AG20443 (cell line): ENCODE measurements at places on chromosomes 6 and 20.

DNA sequence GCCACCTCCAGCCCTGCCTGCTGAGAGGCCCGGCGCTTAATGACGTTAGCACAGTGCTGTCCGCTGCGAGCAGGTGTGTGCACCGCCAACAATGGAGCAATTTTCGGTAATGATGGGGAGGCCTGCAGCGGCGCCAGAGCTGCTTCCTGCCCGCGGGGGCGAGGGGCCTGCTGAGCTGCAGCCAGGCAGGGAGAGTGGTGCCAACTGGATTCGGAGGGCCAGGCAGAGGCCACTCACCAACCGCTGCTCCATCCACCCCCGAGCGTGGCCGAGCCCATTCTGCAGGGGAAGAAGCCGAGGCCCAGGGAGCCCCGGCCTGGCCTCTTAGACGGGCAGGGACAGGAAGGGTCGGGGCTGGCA lies 9.6 kb downstream of the HRH3 start:
- no peak for DNase-seq

DNA sequence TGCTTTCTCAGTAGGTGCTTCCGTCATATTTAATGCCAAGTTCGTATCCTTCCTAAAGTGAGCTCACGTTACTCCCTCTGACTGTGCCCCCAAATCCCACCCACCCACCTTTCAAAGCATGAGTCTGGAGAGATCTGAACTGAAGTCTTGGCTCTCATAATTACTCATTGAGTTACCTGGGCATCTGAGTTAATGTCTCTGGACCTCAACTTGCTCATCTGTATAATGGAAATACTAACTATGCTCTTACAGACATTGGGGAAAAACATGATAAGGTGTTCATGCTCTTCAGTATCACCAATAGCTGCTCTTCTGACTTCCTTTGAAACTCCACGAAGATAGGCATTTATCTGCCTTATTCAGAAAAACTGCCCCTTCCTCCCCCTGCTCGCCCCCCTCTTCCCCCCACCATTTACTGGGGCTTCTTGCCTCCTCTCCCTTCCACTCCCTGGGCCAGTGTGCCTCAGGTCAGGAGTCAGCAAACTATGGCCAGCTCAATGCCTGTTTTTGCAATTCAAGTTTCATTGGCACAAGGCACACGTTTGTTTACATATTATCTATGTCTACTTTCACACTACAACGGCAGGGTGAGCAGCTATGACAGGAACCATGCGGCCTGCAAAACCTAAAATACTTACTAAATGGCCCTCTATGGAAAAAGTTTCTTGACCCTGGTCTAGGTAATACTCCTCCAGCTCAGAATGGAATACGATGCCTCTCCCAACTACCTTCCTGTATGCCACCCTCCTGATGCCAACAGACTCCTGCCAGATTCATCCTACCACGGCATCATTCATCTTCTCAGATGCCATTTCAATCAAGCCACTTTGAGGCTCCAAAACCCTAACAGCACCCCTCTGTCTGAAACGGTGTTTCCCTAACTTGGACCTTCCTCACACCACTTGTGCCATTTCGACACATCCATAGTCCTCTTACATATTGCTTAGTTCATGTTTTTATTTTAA lies 138.7 kb downstream of the ZMYND8 start:
- no peak for DNase-seq

- DNase-seq, result no peak
Observed at GRCh38 chr20:40808936-40809335, 119.9 kb upstream of the MAFB start.

- DNase-seq, result no peak
Observed at GRCh38 chr20:58208944-58209343, 19.5 kb downstream of the ANKRD60 start.

DNA sequence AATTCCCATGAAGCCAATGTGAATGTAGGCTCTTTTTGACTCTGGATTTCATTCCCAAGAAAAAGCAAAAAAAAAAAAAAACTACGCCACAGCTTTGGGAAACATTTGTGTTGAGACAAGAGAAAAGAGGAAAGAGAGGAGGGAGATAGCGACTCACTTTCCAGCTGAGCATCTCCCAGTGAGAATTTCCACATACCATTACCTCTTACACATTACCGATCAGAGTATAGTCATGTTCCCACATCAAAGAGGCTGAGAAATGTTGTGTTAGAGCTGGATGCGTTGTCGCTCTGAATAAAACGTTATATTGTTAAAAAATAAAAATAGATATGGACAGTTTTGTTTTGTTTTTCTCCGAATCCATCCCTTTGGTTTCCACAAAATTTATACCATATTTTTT lies 1019.3 kb upstream of the ADGRB3 start:
- DNase-seq, result no peak

GRCh38 chr20:38414769-38415450 lies 20.2 kb downstream of the SNHG17 start:
- DNase-seq, result no peak

DNA sequence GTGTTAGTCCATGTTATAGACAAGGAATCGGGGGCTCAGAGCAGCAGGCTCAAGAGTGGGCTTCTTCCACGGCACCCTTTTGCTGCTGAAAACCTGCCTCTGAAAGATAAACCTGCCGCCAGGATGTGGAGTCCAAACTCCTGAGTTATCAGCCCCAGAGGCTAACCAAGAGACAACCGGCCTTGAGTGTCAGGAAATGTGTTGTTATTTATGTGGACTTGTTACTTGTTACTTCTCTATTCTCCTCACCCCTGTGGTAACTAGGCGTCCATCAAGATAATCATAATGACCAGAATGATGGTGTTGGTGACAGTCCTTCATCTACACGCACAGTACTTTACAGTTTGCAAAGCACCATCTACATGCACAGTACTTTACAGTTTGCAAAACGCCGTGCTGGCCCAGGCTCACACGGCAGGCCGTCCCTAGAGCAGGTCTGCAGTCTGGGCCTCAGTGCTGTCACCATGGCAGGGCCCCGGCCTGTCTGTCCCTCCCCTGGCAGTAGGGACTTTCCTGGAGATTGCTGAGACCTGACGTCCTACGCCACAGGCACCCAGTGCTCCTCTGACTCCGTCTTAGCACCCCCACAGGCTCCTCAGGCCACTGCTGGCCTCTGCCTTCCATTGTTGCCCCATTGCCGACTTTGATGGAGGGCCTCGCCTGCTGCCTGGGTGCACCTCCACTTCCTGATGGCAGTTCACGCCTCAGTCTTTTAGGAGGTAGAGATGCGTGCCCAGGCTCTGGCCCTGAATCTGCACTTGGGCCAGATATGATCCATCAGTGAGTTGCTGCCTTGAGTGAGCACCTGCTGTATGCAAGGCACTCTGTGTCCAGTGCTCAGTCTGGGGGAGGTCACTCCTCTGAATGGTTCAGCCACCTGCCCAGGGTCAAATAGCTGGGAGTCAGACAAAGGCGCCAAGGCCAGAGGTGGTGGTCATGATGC lies 9.1 kb upstream of the BPIFB4 start:
- DNase-seq, result no peak

- DNase-seq, result no peak
Observed at GRCh38 chr20:62694106-62694505, 14.5 kb upstream of the NTSR1 start.

GRCh38 chr6:98382246-98382645 lies 452.1 kb upstream of the POU3F2 start:
- DNase-seq, result no peak

GRCh38 chr20:54643761-54644160 lies 168.4 kb downstream of the DOK5 start:
- DNase-seq, result peak; percentile 68

GRCh38 chr6:152360034-152360433 lies 277.1 kb downstream of the SYNE1 start:
- no peak for DNase-seq

GRCh38 chr20:48538856-48539255 lies 288.9 kb downstream of the PREX1 start:
- DNase-seq, result no peak

DNA sequence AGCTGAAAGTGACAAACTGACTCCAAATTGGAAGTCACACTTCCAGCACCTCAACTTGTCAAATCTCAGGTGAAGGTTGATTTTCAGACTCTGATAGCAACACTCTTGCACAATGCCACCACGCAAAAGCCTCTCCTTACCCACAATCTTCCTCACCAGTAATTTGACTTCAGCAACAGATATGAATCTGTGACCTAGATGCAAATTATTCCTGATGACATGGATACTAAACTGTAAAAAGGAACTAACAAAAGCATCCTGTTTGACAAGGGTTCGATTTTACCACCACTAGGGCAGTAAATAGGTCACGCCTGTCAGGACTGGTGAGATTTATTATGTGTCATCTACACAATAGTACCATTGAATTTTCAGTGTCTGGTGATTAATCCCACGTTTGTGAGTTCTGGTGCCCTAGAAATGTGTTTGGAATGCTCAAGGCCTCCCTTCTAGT lies 134.4 kb upstream of the COL21A1 start:
- DNase-seq, result no peak

DNA sequence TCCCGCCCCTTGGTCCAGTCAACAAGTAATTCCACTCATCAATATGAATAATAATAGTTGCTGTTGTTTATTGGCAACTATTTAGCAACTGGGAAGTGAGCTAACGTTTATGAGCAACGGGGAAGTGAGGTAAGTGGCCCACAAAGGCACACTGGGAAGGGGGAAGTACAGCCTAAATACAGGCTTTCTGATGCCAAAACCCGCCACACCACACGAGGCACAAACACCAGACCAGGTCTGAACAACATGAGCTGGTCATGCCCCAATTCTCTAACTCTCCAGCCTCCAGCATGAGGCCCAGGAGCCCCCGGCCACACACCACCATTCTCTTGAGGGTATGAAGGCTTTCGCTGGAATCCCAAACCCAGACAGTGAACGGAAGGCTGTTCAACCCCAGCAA lies 50.8 kb downstream of the PREX1 start:
- DNase-seq, result no peak

GRCh38 chr6:21049572-21049971 lies 515.3 kb downstream of the CDKAL1 start:
- peak; percentile 11 for DNase-seq

- DNase-seq, result peak; percentile 75
Observed at GRCh38 chr6:2970753-2971419, 481 bp downstream of the SERPINB6 start.

GRCh38 chr6:84061174-84061573 lies 27.6 kb downstream of the MRAP2 start:
- DNase-seq, result peak; percentile 27

DNA sequence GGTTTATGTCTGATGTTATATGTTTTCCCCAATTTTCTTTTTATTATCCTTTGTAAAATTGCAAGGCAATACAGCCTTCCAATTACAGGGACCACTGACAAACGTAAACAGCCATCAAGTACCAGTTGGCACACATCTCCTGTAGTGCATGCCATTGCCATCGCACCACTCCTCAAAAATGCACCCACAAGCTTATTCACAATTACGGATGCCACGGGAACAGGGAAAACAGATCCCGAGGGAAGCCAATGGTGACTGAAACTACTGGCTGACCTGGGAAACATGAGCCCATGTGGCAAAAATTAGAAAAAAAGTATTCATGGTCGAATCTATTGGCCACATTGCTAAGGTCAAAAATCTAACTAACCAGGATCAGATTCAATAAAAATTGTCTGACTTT lies 395.2 kb downstream of the PAX1 start:
- DNase-seq, result no peak

GRCh38 chr6:16618962-16619361 lies 142.3 kb downstream of the ATXN1 start:
- DNase-seq, result no peak

DNA sequence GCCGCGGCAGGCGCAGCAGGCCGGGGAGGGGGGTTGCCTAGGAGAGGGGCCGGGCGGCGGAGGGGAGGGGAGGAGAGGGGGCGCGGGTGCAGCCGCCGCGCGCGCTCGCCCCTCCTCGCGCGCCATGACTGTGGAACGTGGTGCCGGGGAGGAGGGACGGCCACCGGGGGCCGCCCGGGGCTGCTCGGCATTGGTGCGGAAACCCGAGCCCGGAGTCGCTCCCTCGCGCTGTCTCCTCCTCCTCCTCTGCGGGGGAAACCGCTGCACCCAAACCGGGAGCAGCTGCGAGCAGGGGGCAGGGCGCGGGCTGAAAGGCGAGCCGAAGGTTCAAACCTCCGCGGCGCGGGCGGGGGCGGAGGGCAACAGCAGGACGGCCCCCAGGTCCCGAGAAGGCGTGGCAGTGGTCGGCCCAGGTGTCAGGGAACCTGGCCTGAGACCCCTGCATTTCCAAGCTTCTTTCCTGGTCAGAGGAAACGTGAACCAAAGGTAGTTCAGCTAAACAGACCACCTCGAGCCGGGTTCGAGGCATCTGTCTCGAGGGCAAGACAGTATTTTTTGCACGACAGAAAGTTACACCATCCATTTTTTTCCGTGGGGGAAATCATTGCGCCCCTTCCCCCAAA lies 1.4 kb upstream of the TRERF1 start:
- DNase-seq, result peak; percentile 97

- DNase-seq, result no peak
Observed at GRCh38 chr20:57650756-57651483, 30.7 kb upstream of the ZBP1 start.

DNA sequence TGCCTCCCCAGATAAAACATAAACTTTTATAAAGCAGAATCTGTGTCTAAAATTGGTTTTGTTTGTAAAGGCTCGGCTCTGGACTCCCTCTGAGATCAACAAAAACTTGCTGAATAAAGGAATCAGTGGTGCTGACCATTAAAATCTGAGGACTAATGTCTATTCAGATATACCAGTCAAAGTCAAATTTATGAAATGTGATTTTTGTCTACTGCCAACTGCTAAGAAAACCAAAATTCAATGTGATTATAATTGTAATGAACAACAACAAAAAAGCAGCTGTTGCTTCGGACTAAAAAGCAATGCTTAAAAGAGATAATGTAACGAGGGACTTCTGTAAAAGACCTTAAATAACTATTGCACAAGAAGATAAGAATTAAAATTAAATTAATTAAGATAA lies 26.6 kb downstream of the PRKN start:
- DNase-seq, result no peak

- no peak for DNase-seq
Observed at GRCh38 chr6:159686703-159687102, 6.3 kb downstream of the SOD2 start.

DNA sequence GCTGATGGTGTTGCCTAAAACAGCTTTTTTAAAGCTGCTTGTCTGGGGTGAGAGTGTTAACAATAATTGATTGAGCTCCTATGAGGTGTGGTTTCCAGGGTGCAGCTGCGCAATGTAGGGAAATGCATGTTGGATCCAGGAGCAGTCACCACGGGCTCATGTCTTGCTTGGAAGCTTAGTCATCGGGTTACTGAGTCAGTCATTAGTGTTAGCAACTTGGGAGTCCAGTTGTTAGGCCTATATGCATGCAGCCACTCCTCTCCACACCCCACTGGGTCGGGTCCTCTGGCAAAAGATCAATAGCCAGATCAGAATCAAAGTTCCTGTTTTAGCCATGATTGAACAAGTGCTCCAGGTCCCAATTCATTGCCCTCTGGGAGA lies 271.7 kb upstream of the CHD6 start:
- no peak for DNase-seq

GRCh38 chr6:71420693-71421328 lies 132.2 kb downstream of the OGFRL1 start:
- DNase-seq, result peak; percentile 97
